Activated B cell treated with CpG ODN at 0.5 μM for 24 hours (primary cell): ENCODE measurements at places on chromosomes 4 and X. TPM values are rescaled to one million over a fixed set of nuclear protein-coding genes. Genes with fewer than 3 reads are reported as not detected.

- DNase-seq: no peak
Observed at GRCh38 chr4:26197018-26197779, 123.6 kb upstream of the RBPJ start.

DNA sequence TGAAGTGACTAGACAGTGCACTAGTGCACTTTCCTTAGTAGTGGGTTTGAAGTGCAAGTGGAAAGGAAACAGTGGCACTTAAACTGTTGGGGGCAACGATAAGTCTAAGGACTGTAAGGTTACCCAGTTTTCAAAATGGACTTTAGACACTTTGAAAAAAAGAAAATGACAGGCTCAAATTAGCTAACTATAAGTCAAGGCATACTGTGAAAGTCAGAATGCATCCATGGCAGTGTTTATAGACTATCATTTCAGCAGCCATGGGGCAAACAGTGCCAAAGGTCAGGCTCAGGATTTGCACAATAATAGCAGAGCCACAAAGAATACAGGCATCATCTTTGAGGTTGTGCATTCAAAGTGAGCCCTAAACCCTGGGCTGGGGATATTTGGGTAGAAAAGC, 104.4 kb downstream of the CXCL13 start:
- no peak for DNase-seq

DNA sequence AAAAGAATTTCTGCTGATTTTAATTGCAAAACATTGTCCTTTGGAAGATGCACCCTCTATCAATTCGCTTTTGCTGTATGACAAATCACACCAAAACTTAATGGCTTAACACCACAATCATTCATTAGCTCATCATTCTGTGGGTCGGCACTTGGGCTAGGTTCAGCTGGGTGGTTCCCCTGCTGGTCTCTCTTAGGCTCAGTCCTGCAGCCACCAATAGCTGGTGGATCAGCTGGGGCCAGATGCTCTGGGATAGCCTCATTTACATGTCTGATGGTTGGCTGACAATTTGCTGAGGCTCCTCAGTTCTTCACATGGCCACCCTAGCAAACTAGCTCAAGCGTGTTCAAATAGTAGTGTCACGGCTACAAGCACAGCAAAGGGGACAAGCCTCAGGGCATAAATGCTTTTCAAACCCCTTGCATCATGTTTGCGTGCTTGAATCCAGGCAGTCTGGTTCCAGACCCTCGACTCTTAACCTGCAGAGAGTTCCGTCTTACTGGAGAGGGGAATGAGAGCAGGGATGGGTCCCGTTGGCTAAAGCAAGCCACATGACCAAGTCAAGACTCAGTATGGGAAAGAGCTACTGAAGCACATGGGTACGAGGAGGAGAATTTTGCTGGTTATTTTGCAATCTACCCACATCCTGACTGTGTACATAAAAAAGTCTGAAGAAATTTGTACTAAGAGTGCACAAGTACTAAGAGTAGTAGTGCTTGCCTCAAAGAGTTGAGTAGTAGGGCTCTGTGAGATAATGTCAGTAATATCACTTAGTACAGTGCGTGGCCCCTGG, 7.5 kb upstream of the ACSL1 start:
- DNase-seq: no peak

KLF8 gene
- 15.2 and 17.8 TPM in 2 replicates for total RNA-seq

DNA sequence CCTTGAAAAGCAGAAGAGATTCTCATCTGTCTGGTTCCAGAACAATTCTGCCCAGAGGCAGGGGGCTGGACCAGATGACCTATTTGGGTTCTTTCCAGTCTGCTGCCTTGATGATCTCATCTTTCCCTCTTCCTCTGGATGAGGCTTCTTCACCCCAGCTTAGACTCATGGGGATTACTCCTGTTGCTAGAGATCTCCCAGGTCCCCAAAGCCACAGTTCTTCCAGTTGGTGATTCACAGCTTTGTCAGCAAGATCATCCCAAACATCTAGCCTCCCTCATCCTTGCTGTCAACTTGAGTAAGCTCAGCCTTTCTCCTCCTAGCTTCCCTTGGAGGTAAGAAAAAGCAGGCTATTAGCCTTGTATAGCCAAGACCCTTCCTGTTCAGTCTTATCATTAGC, 64.2 kb upstream of the PJA1 start:
- DNase-seq: no peak

APELA gene
- total RNA-seq: not detected in 2 replicates

DNA sequence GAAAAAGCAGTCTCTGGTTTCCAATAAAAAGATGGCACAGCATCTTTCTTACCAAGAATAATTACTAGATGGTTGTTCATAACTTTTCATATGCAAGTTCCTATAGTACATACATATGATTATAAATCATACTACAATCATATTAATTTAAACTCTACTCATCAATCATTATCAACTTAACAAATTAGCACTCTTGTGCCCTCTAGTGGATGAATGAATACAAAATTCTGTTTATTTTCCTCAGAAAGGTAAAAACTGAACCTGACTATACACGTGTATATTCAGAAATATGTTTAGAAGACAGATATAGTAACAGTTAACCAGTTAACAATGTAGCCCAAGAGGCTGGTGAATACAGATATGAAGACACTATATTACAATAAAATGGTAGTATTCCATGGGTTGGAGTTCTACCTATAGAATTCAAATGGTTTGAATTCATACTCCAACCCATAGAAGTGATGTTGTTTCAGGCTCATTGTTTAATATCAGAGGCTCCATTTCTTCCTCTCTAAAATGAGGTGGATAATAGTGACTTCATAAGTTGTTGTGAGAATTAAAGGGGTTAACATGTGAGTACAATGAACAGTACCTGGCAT, 100.0 kb downstream of the ADAMTS3 start:
- no peak for DNase-seq

DNA sequence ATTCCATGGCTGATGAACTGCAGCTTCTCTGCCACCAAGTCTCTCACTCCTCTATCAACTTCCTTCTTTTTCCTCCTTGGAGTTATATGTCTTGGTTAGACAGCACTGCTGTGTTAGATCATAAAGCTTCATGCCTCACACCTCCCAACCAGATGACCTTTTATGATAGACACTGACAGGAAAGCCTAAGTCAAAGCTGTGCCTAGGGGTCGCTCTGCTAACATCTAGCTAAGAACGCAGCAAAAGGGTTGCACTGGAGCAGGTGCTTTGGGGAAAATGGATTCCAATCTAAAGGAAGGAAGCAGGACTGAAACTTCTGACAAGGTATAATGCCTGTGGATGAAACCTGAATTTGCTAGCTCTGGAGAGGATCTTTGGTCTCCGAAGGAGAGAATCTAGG, 509.7 kb downstream of the SMARCA1 start:
- DNase-seq: no peak

DNA sequence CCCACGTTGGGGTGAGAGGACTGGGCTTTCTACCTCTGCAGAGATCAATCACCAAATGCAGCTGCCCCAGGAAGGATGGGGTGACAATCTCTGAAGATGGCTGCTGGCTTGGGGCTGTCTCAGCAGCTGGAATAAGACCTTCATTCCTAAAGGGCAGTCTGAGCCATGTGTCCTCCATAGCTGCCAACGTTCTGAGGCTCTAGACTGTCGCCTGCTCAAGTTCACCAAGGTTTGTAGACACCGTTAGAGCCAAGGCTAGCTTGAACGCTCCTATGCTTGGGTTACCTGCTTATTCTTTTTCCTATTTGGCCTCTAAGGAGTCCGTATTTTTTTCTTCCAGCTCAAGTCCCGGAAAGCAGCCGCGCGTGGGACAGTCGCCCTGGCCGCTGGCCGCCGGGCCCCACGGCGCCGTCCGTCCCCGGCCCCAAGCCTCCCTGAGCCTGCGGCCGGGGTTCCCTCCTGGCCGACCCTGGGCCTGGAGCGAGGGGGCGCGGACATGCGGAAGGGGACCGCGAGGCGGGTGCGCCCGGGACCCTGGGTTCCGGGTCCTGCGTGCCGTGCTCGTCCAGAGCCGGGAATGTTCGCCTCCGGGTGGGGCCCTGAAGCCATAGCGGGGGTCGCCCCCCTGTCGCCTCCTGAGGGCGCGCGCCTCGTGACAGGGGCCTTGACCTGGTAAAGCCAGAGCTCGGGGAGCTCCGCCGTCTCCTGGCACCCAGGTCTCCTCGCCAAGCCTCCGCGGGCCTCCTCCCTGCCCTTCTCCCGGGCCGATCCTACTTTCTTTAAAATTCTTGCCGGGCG, 23.3 kb downstream of the MRFAP1 start:
- DNase-seq: no peak

DNA sequence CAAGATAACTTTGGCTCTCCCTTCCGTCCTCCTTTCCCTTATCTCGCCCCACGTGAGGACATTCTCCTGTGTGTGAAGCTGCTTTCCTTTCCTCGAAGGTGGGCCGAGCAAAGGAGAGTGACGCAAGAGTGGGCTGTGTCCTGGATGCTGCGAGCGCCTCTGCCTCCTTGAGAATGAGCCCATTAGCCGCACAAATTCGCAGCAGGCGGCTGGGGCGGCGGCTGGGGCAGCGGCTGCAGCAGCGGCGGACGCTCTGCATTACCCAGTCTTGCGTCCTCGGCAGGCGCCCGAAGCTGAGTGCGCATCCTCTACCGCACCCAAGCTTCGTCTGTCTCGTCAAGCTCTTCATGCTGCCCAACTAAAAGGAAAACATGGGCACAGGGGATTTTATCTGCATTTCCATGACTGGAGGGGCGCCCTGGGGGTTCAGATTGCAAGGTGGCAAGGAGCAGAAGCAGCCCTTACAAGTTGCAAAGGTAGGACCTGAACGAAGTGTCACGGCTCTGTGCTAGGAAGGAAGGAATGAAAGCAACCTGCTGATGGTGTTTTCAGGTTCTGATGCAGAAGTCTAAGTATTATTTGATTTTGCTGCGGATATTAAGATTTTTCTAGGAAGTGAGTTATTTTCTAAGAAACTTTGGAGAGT, at the start of gene SYNPO2:
Gene SYNPO2 (plus strand): TSS at position 189 of the 646 bp plus-strand sequence. CDS start 183 bp downstream, at position 372.
- peak; percentile 22 for DNase-seq
